Body of pancreas (tissue), 4 donors: ENCODE measurements at places on chromosomes 3 and 15.

DNA sequence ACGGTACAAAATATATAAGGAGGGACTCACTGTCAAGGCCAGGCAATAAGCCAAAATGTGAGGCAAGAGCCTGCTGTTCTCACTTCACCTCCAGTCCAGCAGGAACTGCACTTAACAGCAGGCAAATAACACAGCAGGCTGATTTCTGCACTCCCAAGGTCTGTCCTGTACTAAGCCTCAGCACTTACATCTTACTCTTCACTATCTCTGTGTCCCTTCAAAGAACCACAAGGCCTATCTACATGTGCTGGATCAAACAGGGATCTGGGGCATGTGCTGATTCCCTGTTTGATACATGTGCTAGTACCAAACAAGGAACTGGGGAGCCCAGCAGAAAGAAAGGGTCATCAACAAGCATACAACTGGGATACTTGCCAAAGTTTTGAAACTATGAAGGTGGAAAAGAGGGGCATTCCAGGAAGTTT lies 22.2 kb downstream of the UACA start:
- peak; percentile 77 for DNase-seq

GRCh38 chr3:169454060-169454317 lies 209.5 kb downstream of the MECOM start:
- DNase-seq: no peak

GRCh38 chr3:197802779-197803459 lies 11.9 kb downstream of the LRCH3 start:
- no peak for DNase-seq

GRCh38 chr3:13650210-13651056 lies 101.5 kb downstream of the FBLN2 start:
- peak; percentile 72 for DNase-seq

DNA sequence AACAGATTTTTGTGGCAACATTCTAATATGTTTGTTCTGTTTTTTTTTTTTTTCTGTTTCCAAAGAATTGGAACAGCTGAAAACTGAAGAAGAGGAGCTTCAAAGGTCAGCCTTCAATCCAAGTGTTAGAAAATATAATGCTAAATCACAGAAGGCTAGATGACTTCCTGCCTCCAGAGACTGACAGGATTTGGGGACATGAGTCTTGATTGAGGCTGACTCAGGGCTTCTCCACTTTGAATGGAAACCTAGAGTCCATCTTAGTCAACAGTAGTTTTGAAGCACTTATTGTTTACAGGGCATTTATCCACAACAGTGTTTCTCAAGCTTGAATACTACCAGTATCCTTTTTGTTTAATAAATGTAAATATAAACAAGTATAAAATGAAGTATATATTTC lies 44.5 kb upstream of the RAD51 start:
- DNase-seq: no peak

DNA sequence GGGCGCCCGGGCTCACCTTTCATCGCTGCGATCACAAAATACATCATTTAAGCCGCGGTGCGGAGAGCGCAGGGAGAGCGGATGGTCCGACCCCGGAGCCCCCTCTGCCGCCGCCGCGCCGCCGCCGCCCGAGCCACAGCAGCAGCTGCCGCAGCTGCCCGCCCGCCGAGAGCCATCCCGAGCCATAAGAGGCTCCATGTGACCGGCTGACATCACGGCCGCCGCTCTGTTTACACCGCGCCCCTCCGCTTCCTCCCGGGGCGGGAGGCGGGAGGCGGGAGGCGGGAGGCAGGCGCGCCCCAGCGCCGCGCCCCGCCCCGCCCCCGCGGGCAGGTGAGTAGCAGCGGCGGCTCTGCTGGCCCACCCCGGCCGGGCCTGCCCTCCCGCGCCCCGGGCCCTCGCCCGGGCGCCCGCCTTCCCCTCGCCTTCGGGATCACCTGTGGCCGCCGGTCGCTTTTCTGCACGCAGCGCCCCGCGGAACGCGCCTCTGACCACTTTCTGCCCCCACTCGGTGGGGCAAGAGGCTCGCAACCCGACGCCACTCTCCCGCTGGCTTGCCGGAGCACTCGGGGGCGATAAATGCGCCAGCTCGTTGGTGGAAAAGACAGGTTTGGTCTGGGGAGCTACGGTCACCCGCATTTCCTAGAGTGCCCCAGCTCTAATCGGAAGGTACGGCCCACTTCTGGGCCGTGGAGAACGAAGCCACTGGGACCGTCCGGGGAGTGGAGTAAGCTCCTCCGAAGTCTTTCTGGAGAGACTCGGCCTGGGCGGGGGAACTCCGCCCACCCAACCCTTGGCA lies 113.6 kb upstream of the ICE2 start:
- DNase-seq: peak; percentile 93

DNA sequence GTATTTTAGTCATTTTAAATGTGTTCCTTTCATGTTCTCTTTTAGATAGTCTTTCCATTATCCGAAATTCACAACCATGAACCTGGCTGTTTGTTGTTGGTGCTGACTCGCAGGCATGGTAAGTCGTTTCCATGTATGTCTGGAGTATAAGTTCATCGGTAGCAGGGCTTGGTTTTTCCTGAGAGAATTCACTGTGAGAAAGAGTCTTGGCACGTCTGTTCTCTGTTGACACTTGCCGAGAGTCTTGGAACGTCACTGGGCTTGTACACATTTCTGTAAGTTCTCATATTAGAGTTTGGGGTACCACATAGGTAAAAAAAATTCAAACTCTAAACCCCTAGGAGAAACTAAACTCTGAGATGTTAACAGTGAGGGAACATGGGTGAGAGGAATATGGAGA lies 29.4 kb upstream of the EIF4A2 start:
- no peak for DNase-seq

DNA sequence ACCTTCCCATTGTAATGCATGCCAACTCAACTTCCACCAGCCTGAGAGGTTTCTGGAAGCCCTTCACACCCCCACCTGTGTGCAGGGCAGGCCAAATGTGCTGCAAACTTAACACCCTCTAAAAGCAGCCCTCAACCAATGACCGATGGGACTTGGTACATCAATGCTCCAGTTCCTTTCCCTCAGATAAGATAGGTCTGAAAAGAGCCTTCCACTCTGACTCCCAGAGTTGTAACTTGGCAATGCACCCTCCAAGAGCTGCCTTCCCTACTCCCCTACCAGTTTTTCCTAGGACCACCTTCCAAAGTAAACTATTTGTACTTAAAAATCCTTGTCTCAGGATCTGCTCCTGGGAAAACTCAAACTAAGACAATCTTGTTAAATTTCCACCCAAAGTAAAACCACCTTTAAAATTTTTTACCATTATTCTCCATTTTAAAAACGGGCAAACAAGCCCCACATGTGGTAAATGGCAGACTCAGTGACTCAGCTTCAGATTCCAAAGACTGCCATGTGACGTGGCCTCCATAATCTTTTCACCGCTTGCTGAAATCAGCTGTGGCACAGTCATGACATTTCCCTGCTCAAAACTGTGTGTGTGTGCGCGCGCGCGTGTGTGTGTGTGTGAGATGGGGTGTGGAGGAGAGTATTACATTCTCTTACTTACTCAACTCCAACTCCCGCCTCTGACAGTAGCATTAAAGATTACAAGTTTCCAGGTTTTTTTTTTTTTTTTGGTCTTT lies 17.2 kb downstream of the RASGRP1 start:
- DNase-seq: no peak
